A673 (cell line): ENCODE measurements at places on chromosomes 16 and 17. TPM values are rescaled to one million over a fixed set of nuclear protein-coding genes. Genes with fewer than 3 reads are reported as not detected.

ACSM2A gene
- not detected in 2 replicates for total RNA-seq

TLCD2 gene
- 2.1 and 4.2 TPM in 2 replicates for total RNA-seq

SRCIN1 gene
- 1.6 and 3.5 TPM in 2 replicates for total RNA-seq

C17orf107 gene
- total RNA-seq = 2.7 and 4.8 TPM in 2 replicates

GP1BA gene
- not detected in 2 replicates for total RNA-seq

CACNA1H gene
- 19.7 and 25.0 TPM in 2 replicates for total RNA-seq

METTL22 gene
- 91.2 and 116 TPM in 2 replicates for total RNA-seq

CBX8 gene
- total RNA-seq = 24.5 and 27.0 TPM in 2 replicates

CISD3 gene
- total RNA-seq = 6.6 and 8.5 TPM in 2 replicates

SOST gene
- total RNA-seq = not detected in 2 replicates

RANGRF gene
- 26.8 and 33.6 TPM in 2 replicates for total RNA-seq

PHOSPHO1 gene
- total RNA-seq = 88.6 and 98.3 TPM in 2 replicates

CRHR1 gene
- total RNA-seq = not detected in 2 replicates

TBX4 gene
- total RNA-seq = not detected in 2 replicates

HIRIP3 gene
- total RNA-seq = 29.7 and 33.2 TPM in 2 replicates

MNT gene
- 32.1 and 33.4 TPM in 2 replicates for total RNA-seq

ACE gene
- total RNA-seq = 2.1 and 2.6 TPM in 2 replicates

ABR gene
- total RNA-seq = 47.6 and 67.9 TPM in 2 replicates

- H3K4me1 ChIP-seq = peaks cover 16% of the 10 kb centered on the region
- no peak for DNase-seq
- no peak overlapping the region for H3K27ac ChIP-seq
- H3K27me3 ChIP-seq = peaks cover 2% of the 10 kb centered on the region
- no peak overlapping the region for H3K4me3 ChIP-seq
- H3K36me3 ChIP-seq = no peaks in the 10 kb centered on the region
Observed at GRCh38 chr16:85974428-85975375, 75.7 kb downstream of the IRF8 start.

- peak within 1 kb of the TSS; percentile 81 for H3K4me3 ChIP-seq
- H3K36me3 ChIP-seq = peaks cover 5% of the 10 kb centered on the region
- peak within 1 kb of the TSS; percentile 90 for H3K27ac ChIP-seq
- no peaks in the 10 kb centered on the region for H3K27me3 ChIP-seq
- peak; percentile 89 for DNase-seq
Observed at GRCh38 chr17:50129728-50130558, at the start of gene SAMD14. Gene SAMD14 (minus strand): TSS chr17:50130160. CDS start chr17:50124959, 5,201 bp downstream.

- H3K36me3 ChIP-seq = peaks cover 20% of the 10 kb centered on the region
- H3K4me1 ChIP-seq = peaks cover 42% of the 10 kb centered on the region
Observed at GRCh38 chr16:28140788-28141618, 70.8 kb downstream of the XPO6 start.

DNA sequence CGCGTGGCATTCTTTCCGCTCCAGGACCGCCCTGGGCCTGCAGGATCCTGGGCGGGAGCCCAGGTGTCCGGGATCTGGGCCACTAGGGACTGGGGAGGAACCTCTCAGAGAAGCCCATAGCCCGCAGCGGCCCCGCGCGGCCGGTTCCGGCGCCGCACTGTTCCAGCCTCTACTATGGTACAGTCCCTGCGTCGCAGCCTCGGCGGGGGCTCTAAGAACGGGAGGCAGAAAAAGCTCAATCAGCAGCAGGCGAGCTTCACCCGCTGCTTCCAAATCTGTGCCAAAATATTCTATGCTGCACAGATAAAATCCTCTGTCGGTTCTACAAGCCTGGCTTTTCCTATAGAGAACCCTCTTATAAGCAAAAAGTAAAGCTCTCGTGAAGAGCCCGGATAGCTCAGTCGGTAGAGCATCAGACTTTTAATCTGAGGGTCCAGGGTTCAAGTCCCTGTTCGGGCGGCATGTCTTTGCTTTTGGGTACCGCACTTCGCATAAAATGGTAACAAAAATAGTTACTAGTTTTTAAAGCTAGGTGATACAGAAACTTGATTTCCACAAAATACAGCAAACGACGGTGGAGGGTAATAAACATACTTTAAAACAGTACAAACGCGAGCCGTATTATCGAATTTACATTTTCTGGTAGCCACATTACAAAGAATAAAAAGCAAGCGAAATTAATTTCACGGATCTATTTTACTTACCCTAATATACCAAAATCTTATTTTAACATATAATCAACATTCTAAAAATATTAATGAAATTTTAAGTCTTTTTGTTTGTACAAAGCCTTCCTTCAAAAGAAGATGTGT lies 661 bp upstream of the ALOXE3 start:
- H3K36me3 ChIP-seq = no peaks in the 10 kb centered on the region
- no peaks in the 10 kb centered on the region for H3K27me3 ChIP-seq
- no peaks in the 10 kb centered on the region for H3K4me1 ChIP-seq
- peak overlapping the region; percentile 29 for H3K27ac ChIP-seq
- peak; percentile 93 for DNase-seq

- H3K27ac ChIP-seq = no peak overlapping the region
- H3K4me1 ChIP-seq = peaks cover 5% of the 10 kb centered on the region
- DNase-seq = peak; percentile 93
- no peaks in the 10 kb centered on the region for H3K27me3 ChIP-seq
- H3K36me3 ChIP-seq = no peaks in the 10 kb centered on the region
Observed at GRCh38 chr17:60435244-60436167, 13.2 kb downstream of the CHCT1 start.

DNA sequence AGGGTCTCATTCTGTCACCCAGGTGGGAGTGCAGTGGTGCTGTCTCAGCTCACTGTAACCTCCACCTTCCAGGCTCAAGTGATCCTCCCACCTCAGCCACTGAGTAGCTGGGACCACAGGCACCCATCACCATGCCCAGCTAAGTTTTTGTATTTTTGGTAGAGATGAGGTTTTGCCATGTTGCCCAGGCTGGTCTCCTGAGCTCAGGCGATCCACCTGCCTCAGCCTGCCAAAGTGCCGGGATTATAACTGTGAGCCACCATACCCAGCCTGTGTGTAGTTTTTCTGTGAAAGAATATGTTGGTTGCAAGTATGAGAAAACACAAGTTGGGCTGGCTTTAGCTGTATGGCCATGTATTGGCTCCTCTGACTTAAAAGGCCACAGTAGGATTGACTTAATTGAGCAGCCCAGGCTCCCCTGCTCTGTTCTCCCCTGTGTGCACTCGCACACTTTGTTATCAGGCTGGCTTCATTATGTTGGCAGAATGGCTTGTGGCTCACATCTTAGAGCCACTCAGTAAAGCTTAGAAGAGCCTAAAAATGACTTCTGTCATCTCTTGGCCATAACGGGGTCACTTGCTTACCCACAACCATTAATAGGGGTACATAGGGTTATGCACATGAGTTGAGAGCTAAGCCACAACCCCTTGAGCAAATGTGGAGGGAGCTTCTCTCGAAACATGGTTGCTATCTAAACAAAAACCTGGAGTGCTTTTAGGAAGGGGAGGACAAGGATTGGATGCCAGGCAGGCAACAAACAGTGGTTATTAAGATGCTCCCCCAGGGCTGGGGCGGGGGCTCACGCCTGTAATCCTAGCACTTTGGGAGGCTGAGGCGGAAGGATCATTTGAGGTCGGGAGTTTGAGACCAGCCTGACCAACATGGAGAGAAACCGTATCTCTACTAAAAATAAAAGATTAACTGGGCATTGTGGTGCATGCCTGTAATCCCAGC lies 6.1 kb downstream of the HAPSTR1 start:
- peak overlapping the region; percentile 6 for H3K27ac ChIP-seq
- H3K27me3 ChIP-seq = no peaks in the 10 kb centered on the region
- DNase-seq = no peak
- H3K4me1 ChIP-seq = peaks cover 33% of the 10 kb centered on the region

- no peaks in the 10 kb centered on the region for H3K4me1 ChIP-seq
- H3K4me3 ChIP-seq = no peak overlapping the region
- H3K36me3 ChIP-seq = peaks cover 69% of the 10 kb centered on the region
Observed at GRCh38 chr16:50360779-50361178, 8.0 kb downstream of the BRD7 start.

GRCh38 chr17:6444571-6445335 lies 498 bp downstream of the PIMREG start:
- peaks cover 12% of the 10 kb centered on the region for H3K4me1 ChIP-seq
- peak overlapping the region; percentile 77 for H3K4me3 ChIP-seq
- no peaks in the 10 kb centered on the region for H3K27me3 ChIP-seq
- no peak for DNase-seq
- H3K27ac ChIP-seq = peak overlapping the region; percentile 93
- peaks cover 40% of the 10 kb centered on the region for H3K36me3 ChIP-seq

- no peaks in the 10 kb centered on the region for H3K4me1 ChIP-seq
- H3K27me3 ChIP-seq = no peaks in the 10 kb centered on the region
- no peak for DNase-seq
- H3K4me3 ChIP-seq = no peak overlapping the region
- no peaks in the 10 kb centered on the region for H3K36me3 ChIP-seq
- H3K27ac ChIP-seq = no peak overlapping the region
Observed at GRCh38 chr17:13616031-13616430, 14.3 kb upstream of the HS3ST3A1 start.

- no peaks in the 10 kb centered on the region for H3K4me1 ChIP-seq
- no peak for DNase-seq
- no peaks in the 10 kb centered on the region for H3K36me3 ChIP-seq
- H3K4me3 ChIP-seq = peak overlapping the region; percentile 31
Observed at GRCh38 chr17:81960130-81960958, 643 bp downstream of the NOTUM start.

GRCh38 chr17:68431661-68432071 lies 25.6 kb downstream of the WIPI1 start:
- DNase-seq = peak; percentile 69
- no peak overlapping the region for H3K4me3 ChIP-seq
- no peaks in the 10 kb centered on the region for H3K4me1 ChIP-seq

GRCh38 chr16:21190013-21190412 lies 21.4 kb downstream of the ZP2 start:
- H3K4me3 ChIP-seq = no peak overlapping the region
- no peak overlapping the region for H3K27ac ChIP-seq
- no peaks in the 10 kb centered on the region for H3K36me3 ChIP-seq
- H3K27me3 ChIP-seq = peaks cover 5% of the 10 kb centered on the region
- no peak for DNase-seq

DNA sequence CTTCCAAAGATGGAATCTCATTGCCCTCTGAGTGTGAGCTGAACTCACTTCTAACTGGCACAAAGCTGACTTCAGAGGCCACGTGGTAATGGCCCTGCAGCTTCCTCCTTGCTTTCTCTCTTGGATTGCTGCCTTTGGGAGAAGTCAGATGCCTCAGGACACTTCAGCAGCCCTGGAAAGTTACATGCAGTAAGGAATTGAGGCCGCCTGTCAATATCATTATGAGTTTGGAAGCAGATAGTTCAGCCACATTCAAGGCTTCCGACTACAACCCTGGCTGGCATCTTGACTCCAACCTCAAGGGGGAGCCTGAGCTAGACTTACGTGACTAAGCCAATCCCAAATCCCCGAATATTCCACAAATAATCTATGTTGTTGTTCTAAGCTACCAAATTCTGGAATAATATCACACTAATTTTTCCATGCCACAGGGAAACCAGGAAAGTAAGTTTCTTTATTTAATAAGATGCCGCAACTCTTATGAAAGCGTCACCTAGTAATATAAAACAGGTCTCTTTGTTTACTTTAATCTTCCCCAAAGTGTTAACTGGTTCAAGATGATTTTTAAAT lies 13.6 kb downstream of the CEP20 start:
- DNase-seq = peak; percentile 64
- no peak overlapping the region for H3K4me3 ChIP-seq

- no peak overlapping the region for H3K4me3 ChIP-seq
- H3K4me1 ChIP-seq = no peaks in the 10 kb centered on the region
- no peak overlapping the region for H3K27ac ChIP-seq
- no peaks in the 10 kb centered on the region for H3K27me3 ChIP-seq
- DNase-seq = no peak
Observed at GRCh38 chr17:8048236-8048635, 9.4 kb downstream of the ALOX15B start.

DNA sequence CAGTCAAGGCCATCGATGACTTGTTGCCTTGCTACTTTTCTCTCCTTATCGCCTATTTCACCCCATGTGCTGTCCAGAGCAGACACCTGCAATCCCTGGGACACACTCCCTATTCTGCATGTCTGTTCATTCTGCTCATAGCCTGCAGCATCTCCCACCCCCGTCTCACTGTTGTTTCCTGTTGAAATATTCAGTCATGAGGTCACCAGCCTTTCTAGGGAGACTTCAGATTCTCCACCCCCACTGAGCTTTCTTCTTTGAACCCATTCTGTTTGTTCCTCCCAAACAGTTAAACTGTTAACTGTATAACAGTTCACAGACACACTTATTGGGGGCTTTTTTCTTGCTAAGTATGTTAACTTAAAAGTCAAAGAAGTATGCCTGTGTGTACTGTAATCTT lies 94.4 kb downstream of the AATF start:
- H3K27ac ChIP-seq = no peak overlapping the region
- no peak overlapping the region for H3K4me3 ChIP-seq
- H3K36me3 ChIP-seq = no peaks in the 10 kb centered on the region
- peak; percentile 2 for DNase-seq
- H3K27me3 ChIP-seq = no peaks in the 10 kb centered on the region

GRCh38 chr17:6641247-6641863 lies 495 bp downstream of the TXNDC17 start:
- H3K27me3 ChIP-seq = no peaks in the 10 kb centered on the region
- peaks cover 19% of the 10 kb centered on the region for H3K4me1 ChIP-seq
- peaks cover 24% of the 10 kb centered on the region for H3K36me3 ChIP-seq
- peak overlapping the region; percentile 95 for H3K27ac ChIP-seq
- peak; percentile 48 for DNase-seq

DNA sequence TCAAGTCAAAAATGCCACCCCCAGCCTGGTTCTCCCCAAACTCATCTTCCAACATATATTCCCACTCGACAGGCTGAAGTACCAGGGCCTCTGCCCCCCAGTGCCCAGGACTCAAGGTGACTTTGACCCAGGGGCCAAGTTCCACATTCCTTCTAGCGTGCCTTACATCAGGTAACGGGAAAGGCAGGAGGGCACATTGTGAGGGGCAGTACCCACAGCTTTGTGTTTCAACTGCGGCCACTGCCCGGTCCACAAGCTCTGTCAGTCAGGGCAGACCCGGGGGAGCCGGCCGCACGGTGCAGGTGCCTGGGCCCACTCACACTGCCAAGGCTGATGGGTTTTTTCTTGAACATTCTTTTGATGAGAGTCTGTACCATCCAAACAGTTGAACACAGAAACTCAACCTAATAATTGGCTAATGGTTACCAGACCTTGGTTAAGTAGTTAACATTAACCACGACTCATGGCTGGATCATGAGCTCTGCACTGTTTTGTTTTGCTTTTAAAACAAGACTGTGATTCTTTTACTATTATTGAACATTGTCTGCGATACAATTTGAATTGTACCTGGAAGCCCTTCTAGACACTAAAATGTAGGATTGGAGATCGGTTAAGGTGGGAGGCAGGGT lies 17.6 kb downstream of the ACE start:
- no peaks in the 10 kb centered on the region for H3K36me3 ChIP-seq
- H3K27me3 ChIP-seq = no peaks in the 10 kb centered on the region
- H3K4me1 ChIP-seq = no peaks in the 10 kb centered on the region
- H3K4me3 ChIP-seq = no peak overlapping the region

DNA sequence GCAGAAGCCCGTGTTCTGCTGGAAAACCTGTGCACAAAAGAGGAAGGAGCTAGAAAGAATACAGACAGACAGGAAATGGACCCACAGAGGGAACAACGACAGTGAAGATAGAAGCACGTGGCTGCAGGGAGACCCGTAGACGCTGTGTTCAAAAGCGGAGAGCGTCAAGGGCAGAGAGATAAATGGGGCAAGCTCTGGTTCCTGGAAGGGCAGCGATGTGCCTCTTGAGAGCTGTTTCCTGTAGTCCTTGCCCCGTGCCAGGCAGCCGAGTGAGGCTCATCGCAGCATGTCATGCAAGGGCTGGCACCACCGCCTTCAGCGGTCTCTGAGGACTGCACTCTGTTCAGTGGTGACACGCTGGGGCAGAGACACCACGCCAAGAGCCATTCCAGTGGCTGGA lies 43.6 kb upstream of the CACNG5 start:
- H3K4me3 ChIP-seq = no peak overlapping the region
- no peaks in the 10 kb centered on the region for H3K27me3 ChIP-seq
- DNase-seq = no peak

- no peak overlapping the region for H3K27ac ChIP-seq
- peak; percentile 51 for DNase-seq
Observed at GRCh38 chr17:47615766-47616424, 33.8 kb upstream of the KPNB1 start.
